ENCODE measurements at places on chromosomes 6 and 20.

GRCh38 chr20:62815066-62815991 lies 1.5 kb upstream of the COL9A3 start:
- DNase-seq = no peak

- DNase-seq = no peak
Measured at GRCh38 chr6:44699851-44700250, 312.3 kb downstream of the CDC5L start.

DNA sequence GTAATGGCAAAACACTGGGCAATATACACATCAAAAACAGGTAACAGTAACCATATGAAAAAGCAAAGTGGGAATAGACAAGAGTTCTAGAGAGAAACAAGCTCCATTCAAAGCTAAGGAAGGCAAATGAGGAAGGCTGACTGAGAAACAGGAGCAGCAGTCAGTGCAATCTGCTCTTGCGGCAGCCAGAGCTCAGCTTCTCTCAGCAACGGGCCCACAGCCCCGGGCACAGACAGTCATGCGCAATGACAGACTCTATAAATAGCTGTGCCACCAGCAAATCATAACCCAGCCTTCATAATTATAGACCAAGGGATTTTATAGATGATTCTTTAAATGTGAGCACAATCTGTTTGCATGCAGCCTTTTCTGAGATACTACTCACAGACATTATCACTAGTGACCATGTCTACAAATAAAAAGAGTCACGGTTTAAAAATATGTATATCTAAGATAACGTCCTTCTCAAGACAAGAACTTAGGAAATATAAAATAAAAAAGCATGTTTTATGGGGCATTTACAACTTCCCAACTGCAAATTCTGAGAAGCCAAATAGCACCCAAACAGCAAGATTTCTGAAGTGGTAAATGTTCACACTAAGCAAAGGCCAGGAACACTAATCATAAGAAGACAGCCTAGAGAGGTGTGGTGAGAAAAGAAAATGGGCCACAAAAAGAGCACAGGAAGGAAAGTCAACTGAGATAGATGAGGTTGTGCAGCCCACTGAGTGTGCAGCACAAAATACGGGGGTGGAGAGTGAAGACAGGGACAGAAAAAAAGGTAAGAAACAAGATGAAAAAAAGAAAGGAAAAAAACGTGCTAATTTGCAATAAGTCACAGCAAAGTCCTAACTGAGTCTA lies 39.9 kb upstream of the BEND6 start:
- DNase-seq = no peak

- no peak for DNase-seq
Measured at GRCh38 chr20:44658810-44659209, 7.3 kb upstream of the ADA start.

DNA sequence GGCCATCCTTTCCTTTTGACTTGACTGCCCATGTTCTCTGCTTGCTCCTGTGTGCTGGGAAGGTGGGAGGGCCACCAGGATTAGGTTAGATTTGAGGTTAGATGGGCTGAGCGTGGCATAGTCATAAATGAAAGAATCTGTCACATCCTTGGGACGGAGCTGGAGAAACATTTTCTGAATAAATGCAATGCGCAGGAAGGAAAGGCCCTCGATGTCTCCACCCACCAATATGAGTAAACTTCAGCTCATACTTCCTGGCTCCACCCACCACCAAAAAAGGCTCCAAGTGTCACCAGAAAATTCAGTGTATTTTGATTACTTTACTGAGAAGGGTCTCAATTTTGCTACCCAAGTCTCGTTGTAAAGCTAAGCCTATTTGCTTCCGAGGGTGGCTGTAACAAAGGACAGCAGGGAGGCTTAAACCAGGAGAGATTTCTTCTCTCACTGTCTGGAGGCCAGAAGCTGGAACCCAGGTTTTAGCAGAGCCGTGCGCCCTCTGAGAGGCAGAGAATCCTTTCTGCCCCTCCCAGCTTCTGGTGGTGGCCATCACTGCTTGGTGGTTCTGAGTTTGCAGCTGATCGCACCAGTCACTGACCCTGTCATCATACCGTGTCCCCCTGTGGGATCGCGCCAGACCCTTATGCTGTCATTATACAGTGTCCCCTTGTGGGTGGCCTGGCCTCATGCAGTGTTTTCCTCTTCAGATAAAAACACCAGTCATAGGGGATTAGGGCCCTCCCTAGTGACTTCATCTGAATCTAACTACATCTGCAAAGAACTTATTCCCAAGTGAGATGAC lies 137.8 kb downstream of the TTLL2 start:
- no peak for DNase-seq

- no peak for DNase-seq
Measured at GRCh38 chr6:8149350-8149749, 47.0 kb upstream of the EEF1E1 start.

DNA sequence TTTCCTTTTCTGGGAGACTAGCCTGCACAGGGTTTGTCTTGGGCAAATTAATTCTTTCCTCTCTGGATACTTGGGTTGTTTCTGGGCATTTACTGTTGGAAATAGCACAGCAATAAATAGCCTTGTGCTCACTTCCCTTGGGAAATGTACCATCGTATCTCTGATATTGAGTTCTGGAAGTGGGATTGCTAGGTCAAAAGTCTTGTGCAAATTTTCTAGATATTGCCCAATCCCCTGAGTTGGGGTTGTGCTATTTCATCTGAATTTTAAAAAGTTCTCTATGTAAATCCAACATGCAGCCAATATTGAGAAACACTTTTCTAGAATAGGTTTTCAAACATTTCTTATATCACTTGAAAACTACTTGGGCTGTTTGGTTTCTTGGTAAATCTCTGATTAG lies 64.0 kb upstream of the ELOVL5 start:
- DNase-seq = no peak

GRCh38 chr6:169839898-169840631 lies 88.6 kb downstream of the ERMARD start:
- no peak for DNase-seq

- DNase-seq = no peak
Measured at GRCh38 chr20:1800180-1800579, 95.0 kb upstream of the SIRPA start.

DNA sequence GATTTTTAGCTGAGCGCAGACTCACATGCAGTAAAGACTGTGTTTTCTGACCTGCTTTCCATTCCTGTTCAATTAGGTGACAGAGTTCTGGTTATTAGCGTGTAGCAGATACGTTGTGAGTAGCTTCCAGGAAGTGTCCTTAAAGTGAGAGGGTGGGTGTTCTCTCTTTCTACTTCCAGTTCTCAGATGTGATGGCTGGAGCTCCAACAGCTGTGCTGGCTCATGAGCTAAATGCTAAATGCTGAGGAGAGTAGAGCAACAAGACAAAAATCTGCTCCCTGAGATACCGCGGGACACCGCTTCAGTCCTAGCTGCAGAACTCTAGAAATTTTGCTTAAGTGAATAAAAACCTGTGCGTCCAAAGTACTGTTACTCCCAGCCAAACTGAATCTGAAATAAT lies 38.2 kb upstream of the FYN start:
- DNase-seq = no peak

- no peak for DNase-seq
Measured at GRCh38 chr6:169236988-169237387, 16.7 kb downstream of the THBS2 start.

DNA sequence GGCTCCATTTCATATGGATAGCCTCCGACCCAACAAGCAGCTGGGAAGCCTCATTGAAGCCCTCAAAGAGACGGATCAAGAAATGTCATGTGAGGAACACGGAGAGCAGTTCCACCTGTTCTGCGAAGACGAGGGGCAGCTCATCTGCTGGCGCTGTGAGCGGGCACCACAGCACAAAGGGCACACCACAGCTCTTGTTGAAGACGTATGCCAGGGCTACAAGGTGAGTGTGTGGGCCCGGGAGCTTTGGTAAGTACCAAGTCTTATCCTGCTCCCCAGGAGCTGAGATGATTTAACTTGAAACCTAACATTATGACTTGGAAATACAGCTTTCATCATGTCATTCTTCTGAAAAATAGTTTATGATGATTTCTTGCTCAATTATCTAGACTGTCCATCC lies 4.1 kb downstream of the TRIM38 start:
- no peak for DNase-seq

DNA sequence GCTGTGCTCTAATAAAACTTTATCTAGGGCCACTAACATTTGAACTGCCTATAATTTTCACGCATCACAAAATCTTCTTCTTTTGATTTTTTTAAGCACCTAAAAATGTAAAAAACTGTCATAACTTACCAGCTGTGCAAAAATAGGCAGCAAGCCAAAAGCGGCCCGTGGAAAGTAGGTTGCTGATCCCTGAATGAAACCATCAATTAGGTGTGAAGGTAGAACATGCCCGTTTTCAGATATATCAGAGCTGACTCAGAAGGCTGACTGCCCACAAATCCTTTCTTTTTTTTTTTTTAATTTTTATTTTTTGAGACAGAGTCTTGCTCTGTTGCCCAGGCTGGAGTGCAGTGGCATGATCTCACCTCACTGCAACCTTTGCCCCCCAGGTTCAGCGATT lies 4.9 kb upstream of the IPCEF1 start:
- DNase-seq = no peak
